ENCODE measurements at places on chromosomes 6 and 20. TPM values are rescaled to one million over a fixed set of nuclear protein-coding genes. Genes with fewer than 3 reads are reported as not detected.
A peak's percentile ranks its signal among the peaks of the same experiment; 100 is the strongest.

C6orf62 gene
- 83.3 TPM for total RNA-seq

SPTLC3 gene
- total RNA-seq = under 0.01 TPM

LAMA2 gene
- total RNA-seq = 2.8 TPM

CPNE5 gene
- total RNA-seq = 0.42 TPM

SYCP2L gene
- 0.38 TPM for total RNA-seq

TEAD3 gene
- 18.0 TPM for total RNA-seq

LAMA5 gene
- total RNA-seq = 61.0 TPM

SLC17A3 gene
- not detected for total RNA-seq

AVP gene
- not detected for total RNA-seq

TCP1 gene
- 375 TPM for total RNA-seq

PKIB gene
- total RNA-seq = 62.9 TPM

- no peak for DNase-seq
These were observed 163.0 kb upstream of the KCNG1 start for GRCh38 chr20:51185861-51186260.

DNA sequence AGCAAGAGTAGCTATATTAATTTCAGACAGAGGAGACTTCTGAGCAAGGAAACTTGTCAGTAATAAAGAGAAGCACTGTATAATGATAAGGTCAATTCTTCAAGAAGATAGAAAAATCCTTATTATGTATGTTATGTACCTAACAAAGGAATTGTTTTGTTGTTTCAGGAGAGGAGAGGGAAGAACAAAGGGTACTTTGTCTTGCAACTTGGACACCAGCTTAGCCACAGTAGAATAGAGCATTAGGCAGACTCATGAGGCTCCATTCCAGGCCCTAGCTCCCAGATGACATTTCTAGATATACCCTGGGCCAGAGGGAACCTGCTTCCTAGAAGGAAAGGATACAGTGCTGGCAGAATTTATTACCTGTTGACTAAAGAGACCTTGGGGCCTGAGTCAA lies 6.5 kb upstream of the NUS1 start:
- no peak for DNase-seq

- DNase-seq = no peak
These were observed 1.2 kb upstream of the PARD6B start for GRCh38 chr20:50729901-50730764.

DNA sequence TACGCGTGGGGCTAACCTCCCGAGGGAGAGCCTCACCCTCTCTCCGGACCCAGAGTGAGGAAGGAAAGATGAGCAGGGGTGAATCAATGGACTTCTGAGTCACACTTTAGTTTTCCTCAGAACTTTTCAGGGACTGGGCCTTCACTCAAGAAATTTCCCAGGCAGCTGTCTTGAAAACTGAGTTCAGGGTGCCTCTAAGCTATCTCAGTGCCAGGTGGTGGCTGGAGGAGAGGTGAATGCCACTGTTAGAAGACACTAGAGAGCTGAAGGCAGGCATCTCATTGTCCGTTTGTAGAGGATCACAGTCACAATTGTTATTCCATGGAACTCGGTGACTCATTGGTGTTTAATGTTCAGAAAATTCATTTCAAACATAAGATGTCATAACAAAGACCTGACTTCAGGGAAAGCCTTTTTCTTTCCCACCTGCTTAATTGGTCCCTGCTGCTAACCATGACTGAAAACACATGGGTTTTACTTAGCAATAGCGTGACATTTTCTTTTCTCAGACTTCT lies 5.3 kb upstream of the SERPINB6 start:
- no peak for DNase-seq

DNA sequence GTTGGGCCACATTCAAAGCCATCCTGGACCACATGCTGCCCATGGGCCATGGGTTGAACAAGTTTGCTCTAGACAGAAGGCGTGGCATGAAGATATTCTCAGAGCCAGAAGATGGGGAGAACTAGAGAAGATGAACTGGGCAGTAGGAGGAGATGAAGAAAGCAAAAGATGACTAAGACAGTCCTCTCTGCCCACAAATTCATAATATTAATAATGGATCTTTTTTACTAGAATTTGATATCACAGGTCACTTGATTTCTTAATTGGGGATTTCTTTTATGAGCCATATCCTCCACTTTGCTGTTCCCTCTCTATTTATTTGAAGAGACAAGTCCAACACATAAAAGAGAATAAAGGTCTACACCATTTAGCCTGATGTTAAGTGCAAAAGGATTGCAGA lies 25.5 kb upstream of the EDN1 start:
- DNase-seq = no peak

- peak; percentile 76 for DNase-seq
These were observed 22.3 kb upstream of the AVP start for GRCh38 chr20:3106658-3107463.

DNA sequence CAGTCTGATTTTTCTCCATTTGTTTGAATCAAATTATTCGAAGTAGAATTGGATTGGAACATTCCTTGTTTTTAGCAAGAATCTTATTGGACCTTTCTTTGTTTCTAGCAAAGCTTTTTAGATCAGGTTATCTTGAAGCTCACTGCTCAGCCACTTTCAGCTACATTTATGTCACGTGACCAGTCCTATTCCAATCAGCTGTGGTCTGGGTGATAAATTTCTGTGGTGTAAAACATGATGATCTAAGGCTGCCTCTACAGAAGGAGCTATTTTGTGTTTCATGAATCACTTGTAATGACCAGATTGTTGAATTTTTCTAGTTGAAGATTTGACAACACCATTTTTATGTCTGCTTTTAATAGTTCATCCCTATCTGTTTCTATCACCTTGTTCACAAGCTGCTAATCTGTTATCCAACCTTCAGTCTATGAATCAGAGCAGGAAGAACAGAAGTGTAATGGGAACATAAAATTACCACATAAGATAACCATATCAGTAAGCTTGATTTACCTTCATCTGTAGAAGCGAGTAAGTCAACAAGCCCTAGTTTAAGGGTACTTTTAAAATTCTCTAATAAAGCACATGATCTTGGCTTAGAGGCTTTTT lies 101.0 kb upstream of the MAP3K7 start:
- no peak for DNase-seq

GRCh38 chr6:166608774-166609173 lies 18.3 kb downstream of the RPS6KA2 start:
- no peak for DNase-seq

- DNase-seq = peak; percentile 94
These were observed 2.0 kb upstream of the KCNB1 start for GRCh38 chr20:49484180-49485140.

- DNase-seq = no peak
These were observed 254.6 kb downstream of the EPHA7 start for GRCh38 chr6:93164781-93165180.

DNA sequence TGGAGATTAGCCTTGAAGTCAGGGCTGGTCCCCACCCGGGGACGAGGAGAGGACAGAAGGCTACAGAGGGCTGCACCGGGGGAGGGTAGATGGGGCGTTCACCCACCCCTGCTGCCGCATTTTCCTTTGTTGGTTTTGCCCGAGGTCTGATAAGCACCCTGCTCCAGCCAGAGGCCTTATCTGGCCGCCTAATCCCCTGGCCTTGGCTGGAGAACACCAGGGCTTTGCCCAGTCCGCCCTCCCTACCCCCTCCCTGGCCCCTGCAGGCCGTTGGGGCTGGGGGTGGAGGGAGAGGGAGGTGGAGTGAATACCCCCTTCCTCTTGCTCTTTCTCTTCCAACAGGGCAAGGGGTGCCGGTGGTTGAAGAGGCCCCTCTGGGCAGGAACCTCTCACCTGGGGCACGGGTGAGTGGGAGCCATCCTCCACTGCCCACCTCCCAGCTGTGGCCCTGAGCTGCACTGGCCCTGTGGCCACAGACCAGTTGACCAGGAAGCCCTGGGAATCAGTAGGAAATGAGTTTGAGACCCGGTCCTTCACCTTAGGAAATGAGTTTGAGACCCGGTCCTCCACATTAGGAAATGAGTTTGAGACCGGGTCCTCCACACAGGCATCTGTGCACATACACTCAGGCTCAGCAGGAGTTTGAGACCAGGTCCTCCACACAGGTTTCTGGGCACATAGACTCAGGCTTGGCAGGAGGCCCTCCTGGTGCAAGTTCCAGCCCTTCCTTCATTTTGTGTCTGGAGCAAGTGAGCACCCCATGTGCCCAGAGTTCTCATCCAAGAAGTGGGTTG lies 12.0 kb upstream of the GATA5 start:
- peak; percentile 83 for DNase-seq

GRCh38 chr20:21569586-21569985 lies 55.7 kb upstream of the NKX2-2 start:
- no peak for DNase-seq

Data from H7 (cell line).